ENCODE measurements at places on chromosomes 4 and X.

DNA sequence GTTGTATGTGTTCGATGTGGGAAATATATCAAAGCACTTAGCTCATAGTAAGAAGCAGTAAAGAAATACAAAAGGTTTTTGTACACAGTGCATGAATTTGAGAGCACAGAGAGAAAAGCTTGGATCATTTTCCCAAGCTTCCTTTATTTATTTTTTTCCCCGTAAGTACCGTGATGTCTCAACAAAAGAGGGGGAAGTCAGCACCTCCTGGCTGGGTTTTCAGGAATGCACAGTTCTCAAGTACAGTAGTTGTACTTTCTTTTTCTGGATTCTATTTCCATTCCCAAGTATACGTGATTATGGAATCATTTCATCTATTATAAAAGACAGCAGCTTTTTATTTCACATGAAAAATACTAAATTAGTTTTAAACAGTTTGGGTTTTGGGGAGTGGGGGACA lies 171.5 kb upstream of the EDNRA start:
- no peak for DNase-seq

GRCh38 chrX:131741103-131741581 lies 197.3 kb downstream of the OR13H1 start:
- DNase-seq, result no peak

DNA sequence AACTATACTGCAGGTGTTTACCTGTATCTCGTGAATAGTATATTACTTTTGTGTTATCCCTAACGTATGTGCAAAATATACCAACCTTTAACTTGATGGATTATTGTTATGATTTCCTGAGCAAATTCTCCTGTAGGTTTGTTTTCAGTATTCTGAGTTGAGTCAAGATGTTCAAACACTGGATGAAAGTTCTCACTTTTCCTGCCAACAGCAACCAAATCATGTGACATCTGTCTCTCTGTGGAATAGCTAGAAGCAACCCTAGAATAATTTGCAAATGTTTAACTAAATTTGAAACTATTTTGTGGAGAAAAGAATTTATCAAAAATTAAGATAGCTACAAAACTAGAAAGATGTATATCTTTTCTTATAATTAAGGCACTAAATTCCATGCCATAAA lies 35.6 kb downstream of the BCLAF3 start:
- no peak for DNase-seq

- no peak for DNase-seq
Observed at GRCh38 chr4:36402008-36402758, 120.8 kb downstream of the DTHD1 start.

- DNase-seq, result no peak
Observed at GRCh38 chr4:55866290-55866907, 13.0 kb downstream of the EXOC1 start.
